ENCODE measurements at places on chromosomes 6 and 20. TPM values are rescaled to one million over a fixed set of nuclear protein-coding genes. Genes with fewer than 3 reads are reported as not detected.

The ELOVL2 gene
- total RNA-seq, result 35.3 TPM

The GLP1R gene
- 1.6 TPM for total RNA-seq

The HSPA12B gene
- 3.2 TPM for total RNA-seq

The IRF4 gene
- not detected for total RNA-seq

The PNPLA1 gene
- total RNA-seq, result not detected

The PIM1 gene
- total RNA-seq, result 14.5 TPM

The TCF15 gene
- total RNA-seq, result 0.23 TPM

The UBE2C gene
- total RNA-seq, result 7.6 TPM

The C6orf52 gene
- total RNA-seq, result 0.92 TPM

The UNC5CL gene
- 0.23 TPM for total RNA-seq

The FAM135A gene
- total RNA-seq, result 116 TPM

The HLA-DQA2 gene
- not detected for total RNA-seq

The TSHZ2 gene
- 22.1 TPM for total RNA-seq

The TOX2 gene
- total RNA-seq, result 5.1 TPM

The SLC35D3 gene
- total RNA-seq, result 1.4 TPM

The RGL2 gene
- total RNA-seq, result 34.4 TPM

The ESF1 gene
- total RNA-seq, result 22.4 TPM

The SNTA1 gene
- total RNA-seq, result 22.1 TPM

The SFT2D1 gene
- total RNA-seq, result 21.9 TPM

The NMBR gene
- 9.7 TPM for total RNA-seq

The SLC26A8 gene
- 9.0 TPM for total RNA-seq

The RGS19 gene
- 12.9 TPM for total RNA-seq

The ADGB gene
- 2.5 TPM for total RNA-seq

The FAM50B gene
- 20.5 TPM for total RNA-seq

The BTNL2 gene
- not detected for total RNA-seq

The ZFP57 gene
- 0.23 TPM for total RNA-seq

The TMC2 gene
- 3.5 TPM for total RNA-seq

The GPSM3 gene
- total RNA-seq, result 1.4 TPM

The OLIG3 gene
- total RNA-seq, result 0.23 TPM

The SAMD10 gene
- 10.4 TPM for total RNA-seq

The MANEA gene
- 28.1 TPM for total RNA-seq

The SLC18B1 gene
- 33.0 TPM for total RNA-seq

The SIRPG gene
- total RNA-seq, result not detected

The BPI gene
- 0.46 TPM for total RNA-seq

The SS18L1 gene
- total RNA-seq, result 75.9 TPM

The BPIFA1 gene
- not detected for total RNA-seq

The NKAIN2 gene
- total RNA-seq, result 33.0 TPM

The MYH7B gene
- 0.46 TPM for total RNA-seq

The LY6G6C gene
- not detected for total RNA-seq

The ANKRD66 gene
- total RNA-seq, result 3.5 TPM

The C2 gene
- 5.3 TPM for total RNA-seq

The CEP85L gene
- 37.1 TPM for total RNA-seq

The RAD21L1 gene
- not detected for total RNA-seq

The CRISP3 gene
- not detected for total RNA-seq

The C6orf141 gene
- 1.6 TPM for total RNA-seq

The HUS1B gene
- 1.4 TPM for total RNA-seq

The ID4 gene
- total RNA-seq, result 309 TPM

The SMPDL3A gene
- 11.8 TPM for total RNA-seq

The TMEM244 gene
- not detected for total RNA-seq

The PLN gene
- total RNA-seq, result 0.46 TPM

The MEI4 gene
- total RNA-seq, result 2.1 TPM

The VAPB gene
- 38.3 TPM for total RNA-seq

The ZNF311 gene
- total RNA-seq, result 5.8 TPM

The LHFPL5 gene
- total RNA-seq, result 2.1 TPM

The DDO gene
- 1.8 TPM for total RNA-seq

The SRSF6 gene
- total RNA-seq, result 58.4 TPM

The TXLNB gene
- total RNA-seq, result 1.2 TPM

All from diencephalon (tissue), 1 donor.